NCI-H446 treated with DMSO at 0.1 percent for 48 hours (cell line): ENCODE measurements at places on chromosomes 3 and 15.

- DNase-seq: no peak
These were observed 835.9 kb downstream of the TUSC7 start for GRCh38 chr3:117545484-117545883.

- DNase-seq: no peak
These were observed 32.9 kb upstream of the ZNF770 start for GRCh38 chr15:35020974-35021373.

GRCh38 chr3:152365766-152366593, 97.3 kb downstream of the MBNL1 start:
- DNase-seq: peak; percentile 68

DNA sequence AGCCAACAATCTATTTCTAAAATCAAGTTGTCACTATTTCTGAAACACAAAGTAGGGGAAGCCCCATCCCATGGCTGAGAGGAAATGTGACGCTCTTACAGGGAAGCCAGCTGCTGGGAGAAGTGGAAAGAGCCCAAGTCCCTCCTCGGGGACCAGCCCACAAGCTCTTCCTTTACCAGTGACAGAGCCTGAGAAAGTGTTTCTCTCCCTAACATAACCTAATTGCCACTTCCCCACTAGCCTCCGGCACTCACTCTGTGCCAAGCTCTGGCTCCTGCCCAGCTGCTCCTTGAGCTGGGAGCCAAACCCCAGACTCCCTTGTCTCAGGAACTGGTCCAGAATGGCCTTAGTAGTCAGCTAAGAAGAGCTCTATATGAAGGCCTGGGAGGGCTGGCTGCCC, 42.9 kb downstream of the TNFAIP8L3 start:
- DNase-seq: peak; percentile 92

DNA sequence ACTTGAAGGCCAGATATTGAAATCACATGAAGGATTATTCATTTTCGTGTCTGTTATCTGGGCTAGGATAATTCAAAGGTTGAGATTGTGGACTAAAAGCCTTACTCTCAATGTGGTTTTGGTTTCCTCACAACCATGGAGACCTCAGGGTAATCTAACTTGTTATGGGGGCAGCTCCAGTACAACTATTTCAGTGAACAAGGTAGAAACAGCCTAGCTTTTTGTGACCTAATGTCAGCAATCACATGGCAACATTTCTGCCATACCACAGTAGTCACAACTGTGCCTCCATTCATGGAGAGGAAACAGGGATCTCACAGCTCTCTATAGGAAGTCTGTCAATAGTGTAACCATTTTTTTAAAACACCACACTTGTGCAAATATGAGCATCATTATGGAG, 62.4 kb upstream of the RARB start:
- DNase-seq: no peak

DNA sequence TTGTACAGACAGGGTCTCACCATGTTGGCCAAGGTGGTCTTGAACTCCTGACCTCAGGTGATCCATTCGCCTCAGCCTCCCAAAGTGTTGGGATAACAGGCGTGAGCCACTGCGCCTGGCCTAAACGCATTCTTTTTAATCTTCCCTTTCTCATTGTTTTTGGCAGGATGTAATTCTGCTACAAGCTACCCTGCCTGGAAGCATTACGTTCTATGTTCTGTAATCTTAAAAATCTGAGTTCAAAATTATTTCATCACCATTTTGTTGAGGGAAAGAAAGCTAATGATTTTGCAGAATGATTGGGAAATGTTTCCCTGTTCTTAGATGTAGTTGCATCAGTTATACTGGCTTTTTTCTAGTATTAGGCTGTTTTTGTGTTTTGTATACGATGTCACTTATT, 71.5 kb downstream of the RGMA start:
- no peak for DNase-seq

GRCh38 chr3:981156-981555, 111.7 kb upstream of the CNTN6 start:
- DNase-seq: no peak

- peak; percentile 0 for DNase-seq
These were observed 11.6 kb downstream of the TAMM41 start for GRCh38 chr3:11835028-11835639.

DNA sequence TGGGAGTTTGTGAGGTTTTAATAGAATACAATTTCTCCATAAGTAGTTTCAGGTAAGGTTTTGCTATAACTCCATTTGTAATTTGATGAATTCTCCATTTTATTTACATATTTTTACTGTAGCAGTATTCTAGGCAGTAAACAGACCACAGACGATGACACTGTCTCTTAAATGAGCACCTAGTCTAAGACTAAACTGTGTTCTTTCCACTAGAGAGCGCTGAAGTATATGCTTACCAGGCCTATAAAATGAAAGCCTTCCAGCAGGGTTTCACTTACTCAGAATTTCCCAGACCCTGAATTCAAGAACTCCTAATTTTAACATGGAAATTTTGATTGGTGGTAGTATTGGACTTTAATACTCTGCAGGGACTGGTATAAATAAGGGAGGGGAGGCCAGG, 41.6 kb downstream of the POLG start:
- no peak for DNase-seq

- no peak for DNase-seq
These were observed 701.2 kb downstream of the NLGN1 start for GRCh38 chr3:174098746-174099145.

- no peak for DNase-seq
These were observed 12.5 kb downstream of the LSAMP start for GRCh38 chr3:116432795-116433194.

GRCh38 chr3:188208516-188208981, 54.6 kb downstream of the LPP start:
- DNase-seq: no peak

DNA sequence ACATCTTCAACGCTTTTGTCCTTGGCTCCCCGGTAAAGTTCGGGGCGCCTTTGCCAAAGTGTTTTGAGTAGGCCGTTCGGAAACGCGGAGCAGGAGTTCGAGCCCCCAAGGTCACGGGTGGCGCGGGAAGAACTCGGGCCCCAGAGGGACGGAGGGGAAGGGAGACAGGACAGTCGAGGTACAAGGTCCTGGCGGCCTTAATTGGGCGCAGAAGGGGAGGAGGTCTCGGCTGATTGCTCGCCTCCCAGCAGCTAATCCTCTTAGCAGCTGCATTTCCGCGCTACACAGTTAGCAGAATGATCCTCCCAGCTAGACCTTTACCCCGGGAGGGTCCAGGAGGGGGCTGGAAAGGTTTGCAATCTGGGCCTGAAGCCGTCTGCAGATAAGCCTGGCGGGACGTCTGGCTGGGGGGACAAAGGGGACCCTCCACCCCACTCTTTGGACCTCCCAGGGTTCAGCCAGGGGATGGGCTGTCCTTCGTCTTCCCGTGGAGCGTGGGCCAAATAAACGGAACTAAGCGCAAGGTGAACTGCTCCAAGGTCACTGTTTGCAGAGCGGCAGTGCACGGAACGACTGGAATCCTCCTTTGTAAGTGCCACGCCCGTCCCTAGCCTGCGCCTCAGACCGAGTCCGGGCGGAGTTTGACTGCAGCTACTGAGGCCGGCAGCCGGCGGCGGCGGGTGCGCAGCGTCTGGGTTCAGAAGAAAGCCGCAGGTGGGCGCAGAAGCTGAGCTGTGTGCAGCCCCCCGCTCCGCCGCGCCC, 7.2 kb downstream of the EOMES start:
- DNase-seq: no peak

- no peak for DNase-seq
These were observed 9.0 kb downstream of the TMEM43 start for GRCh38 chr3:14133876-14134275.

DNA sequence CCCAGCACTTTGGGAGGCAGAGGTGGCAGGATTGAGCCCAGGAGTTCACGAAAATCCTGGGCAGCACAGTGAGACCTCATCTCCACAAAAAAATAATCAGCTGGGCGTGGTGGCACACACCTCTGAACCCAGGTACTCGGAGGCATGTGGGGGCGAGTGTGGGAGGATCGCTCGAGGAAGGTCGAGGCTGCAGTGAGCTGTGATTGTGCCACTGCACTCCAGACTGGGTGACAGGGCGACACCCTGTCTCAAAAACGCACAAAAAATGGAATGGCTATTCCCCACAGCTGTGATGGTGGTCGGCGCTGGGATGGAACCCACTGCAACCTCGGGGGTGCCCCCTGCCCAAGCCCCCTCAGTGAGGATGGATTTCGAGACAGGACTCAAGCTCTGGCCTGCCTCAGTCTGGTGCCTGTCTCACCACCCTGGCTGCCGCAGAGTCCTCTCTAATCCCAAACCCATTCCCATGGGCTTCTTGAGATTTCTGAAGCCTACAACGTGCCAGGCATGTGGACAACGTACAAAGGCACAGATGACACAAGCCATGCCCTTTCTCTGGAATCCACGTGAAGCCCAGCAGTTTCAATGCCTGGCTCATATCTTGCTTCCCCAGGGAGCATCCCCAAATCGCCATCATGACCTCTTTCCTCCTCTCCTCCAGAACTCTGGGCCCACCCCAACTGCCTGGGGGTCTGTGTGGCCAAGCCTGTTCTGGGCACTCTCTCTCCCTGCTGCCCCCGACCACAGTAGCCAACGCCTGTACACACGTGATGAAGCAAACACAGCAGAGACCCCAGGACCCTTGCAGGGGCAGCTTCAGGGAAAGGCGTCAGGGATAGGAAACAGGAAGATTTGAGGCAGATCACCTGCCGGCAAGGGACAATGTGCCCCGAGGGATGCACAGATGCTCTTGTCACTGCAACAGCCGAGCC, 32.4 kb downstream of the ADAMTS17 start:
- DNase-seq: no peak

DNA sequence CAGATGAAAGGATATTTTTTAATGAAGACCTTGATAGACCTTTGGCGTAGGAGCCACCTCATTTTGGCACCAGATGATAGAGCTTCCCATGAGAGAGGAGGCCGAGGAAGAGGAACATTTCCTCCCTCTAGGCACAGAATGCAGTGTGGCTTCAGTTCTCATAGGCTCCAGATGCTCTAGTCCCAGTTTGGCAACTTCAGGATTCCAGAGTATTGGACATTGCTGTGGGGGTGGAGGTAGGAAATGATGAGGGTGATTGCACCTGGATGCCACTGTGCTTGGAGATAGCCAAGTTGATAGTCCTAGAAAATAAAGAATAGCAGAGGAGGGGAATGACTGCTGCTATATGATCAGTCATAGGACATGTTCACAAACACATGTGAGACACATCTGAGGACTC, 58.3 kb upstream of the KY start:
- DNase-seq: no peak

- peak; percentile 42 for DNase-seq
These were observed 24.9 kb downstream of the TMEM207 start for GRCh38 chr3:190424478-190425439.

GRCh38 chr3:7917443-7918151, 584.0 kb upstream of the LMCD1 start:
- no peak for DNase-seq

DNA sequence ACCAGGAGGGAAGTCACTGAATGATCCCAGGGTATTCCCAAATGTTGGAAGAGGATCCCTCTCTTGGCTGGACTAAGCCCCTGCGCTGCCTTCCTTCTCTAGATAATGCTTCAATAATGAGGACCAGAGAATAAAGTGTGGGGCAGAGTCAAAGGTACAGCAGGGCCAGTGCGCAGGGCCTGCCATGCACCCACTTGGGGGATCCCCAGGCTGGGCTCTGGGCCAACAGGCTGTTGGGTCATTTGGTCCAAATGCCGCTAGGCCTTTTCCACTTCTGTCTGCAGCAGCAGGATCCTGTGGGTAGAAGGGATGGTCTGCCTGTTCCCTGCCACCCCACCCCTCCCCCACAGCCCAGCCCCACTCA, 5.7 kb upstream of the CLK3 start:
- DNase-seq: no peak

DNA sequence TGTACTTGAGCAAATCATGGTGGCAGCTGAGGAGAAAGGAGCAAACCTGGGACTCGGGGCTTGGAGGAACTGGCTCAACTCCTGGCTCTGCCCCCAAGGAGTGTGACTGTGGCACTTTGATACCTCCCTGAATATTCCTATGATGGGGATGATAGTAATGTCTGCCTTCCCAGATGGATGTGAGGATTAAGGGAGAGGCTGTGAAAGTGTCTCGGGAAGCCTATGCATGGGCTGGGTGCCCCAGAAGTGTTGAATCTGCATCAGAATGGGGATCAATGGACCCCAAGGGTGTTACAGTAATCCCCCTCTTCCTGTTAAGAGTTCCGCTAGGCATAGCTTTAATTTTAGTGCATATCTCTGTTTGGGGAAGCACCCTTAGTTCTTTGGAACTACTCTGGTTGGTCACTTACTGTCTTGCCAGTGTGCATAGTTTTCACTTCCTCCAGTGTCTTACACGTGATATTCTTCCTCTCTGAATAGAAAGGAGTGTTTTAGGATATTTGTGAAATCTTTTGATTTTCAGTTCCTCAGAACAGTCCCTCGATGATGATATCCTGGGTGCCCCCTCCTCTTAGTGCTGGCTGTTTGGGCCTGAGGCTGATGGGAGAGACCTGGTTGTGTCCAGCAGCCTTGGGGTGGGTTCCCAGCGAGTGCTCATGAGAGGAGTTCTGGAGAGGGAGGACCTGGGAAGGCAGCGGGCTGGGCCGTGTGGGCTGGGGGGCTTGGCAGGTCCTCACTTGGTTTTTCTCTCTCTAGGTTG, 97.5 kb downstream of the CHDH start:
- no peak for DNase-seq

DNA sequence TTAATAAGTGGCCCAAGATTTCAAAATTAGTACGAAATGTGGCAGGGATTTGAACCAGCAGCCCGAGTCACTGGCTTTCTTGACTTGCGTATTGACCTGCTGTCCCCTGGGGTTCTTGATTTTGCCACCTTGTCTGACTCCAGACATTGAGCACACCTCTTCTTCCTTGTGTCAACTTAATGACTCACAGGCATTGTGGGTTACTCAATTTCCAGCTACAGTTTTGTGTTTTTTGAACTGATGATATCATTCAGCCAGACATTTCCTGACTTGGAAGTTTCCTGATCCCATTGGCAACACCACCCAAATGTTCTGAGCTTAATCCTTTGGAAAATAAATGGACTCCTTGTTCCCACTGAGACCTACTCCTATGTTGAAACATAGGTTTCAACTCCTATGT, 64.2 kb downstream of the MOBP start:
- DNase-seq: no peak

DNA sequence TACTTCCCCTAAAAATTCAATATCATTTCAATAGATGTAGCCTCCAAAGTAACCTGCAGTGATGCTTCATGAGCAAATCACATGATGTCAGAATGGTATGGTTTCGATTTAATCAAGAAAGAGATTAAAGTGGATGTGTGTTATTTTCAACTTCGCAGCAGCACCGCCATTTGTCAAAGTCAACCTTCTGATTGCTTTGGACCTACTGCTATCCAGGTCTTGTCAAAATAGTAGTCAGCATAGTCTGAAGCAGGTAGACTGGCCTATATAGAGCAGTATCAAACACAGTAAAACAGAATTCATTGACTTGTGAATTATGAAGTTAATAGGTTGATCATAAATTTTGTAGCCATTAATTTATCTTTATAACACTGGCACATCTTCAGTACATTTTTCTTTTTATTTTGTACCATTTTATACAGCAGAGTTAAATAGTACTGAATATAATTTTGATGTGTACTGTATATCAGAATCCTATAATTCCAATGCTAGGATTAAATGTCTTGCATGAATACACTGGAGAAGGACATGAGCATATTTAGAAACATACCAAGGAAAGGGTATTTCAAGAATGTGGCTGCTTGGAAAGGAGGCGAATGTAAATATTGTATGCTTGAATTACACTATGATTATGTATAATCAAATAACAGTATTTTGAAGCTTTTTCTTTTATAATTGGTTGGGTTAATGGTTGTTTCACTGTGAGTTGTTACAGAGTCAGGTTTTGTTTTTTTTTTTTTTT, 79.6 kb downstream of the CDIN1 start:
- DNase-seq: no peak

- no peak for DNase-seq
These were observed 23.6 kb downstream of the UBE2E1 start for GRCh38 chr3:23829242-23829934.
